ENCODE measurements at places on chromosomes 6 and 20.
A peak's percentile ranks its signal among the peaks of the same experiment; 100 is the strongest.

GRCh38 chr20:11451793-11452291 lies 465.9 kb upstream of the BTBD3 start:
- no peak for DNase-seq

DNA sequence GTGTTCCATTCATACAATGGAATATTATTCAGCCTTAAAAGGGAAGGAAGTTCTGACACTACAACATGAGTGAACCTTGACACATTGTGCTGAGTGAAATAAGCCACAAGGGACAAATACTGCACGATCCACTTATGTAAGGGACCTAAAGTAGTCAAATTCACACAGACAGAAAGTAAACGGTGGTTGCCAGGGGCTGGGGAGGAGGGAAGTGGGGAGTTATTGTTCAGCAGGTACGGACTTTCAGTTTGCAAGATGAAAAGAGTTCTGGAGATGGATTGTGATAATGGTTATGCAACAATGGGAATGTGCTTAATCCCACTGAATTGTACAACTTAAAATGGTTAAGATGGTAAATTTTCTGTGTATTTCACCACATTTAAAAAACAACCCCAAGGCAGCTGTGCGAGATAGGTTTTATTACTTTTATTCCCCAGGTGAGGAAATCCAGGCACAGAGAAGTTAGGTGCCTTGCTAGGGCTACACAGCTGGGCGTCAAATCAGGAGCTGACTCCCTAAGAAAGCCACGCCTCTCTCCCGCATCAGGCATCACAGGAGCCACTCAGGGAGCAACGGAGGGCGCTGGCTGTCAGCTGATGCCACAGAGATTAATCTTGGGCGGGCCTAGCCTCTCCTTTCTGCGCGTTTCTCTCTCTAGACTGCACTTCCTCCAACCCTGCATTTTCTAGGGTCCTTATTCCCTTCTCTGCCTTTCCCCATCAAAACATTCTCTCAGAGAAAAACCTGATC lies 9.3 kb upstream of the TRAF3IP2 start:
- no peak for DNase-seq

DNA sequence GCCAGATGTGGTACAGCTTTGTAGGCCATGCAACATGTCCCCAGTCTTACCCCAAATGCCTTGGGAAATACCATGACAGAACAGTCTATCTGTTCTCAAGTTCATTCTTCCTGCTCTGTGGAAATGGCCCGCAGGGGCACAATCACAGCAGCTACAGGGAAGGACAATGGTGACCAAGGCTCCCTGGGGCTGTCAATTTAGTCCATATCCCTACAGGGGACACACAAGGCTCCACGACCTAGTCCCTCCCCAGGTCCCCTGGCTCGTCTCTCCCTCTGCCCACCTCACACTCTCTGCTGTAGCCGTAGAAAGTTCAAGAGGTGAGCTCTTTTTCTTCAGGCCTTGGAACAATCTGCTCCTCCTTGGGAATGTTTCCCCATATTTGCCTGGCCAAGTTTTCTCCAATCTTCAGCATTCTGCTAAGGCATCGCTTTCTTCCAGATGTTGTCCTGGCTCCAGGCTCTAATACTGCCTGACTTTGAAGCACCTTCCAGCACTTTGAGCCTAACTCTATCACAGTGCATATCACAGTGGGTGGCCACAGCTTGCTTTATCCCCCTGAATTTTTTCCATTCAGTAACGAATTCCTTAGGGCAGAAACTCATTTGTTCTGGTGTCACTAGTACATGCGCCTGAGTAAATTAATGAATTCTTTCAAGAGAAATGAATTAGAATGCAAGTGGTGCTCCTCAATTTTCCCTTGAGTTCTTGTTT lies 92.6 kb downstream of the MAP3K7 start:
- DNase-seq = no peak

DNA sequence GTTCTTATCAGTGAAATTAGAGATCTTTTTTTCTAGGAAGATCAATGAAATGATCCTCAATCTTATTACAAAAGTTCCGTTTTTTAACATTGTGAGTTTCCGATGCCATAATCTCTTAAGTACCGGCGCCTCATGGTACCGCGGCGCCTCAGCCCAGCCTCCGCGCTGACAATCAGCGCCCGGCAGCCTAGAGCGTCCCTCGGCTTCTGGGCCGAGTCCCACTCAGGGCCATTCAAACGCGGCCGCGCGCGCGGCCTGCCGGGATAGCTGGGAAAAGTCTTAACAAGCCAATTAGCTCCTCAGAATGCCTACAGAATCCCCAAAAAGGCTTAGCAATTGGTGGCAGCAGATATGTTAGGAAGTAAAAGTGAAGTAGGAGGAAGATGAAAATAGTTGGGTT lies 204.8 kb downstream of the ADGB start:
- DNase-seq = no peak

DNA sequence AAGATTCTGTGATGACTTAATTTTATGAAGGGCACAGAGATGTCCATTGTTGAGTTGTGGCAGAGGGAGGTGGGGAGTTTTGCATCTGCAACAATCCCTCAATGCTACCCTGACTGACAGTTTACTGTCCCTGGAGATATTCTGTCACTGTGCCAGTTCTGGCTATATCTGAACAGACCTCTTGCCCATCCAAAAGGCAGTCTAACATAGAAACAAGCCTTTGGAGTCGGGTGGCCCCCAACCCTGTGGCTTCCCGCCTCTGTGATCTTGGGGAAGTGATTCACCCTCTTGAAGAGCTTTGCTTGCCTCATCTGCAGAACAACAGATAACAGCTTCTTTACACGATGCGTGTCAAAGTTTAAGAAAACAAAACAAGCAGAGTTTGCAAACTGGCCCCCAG lies 3.8 kb upstream of the E2F1 start:
- no peak for DNase-seq

- DNase-seq = no peak
Observed at GRCh38 chr6:73562558-73562957, 41.7 kb upstream of the EEF1A1 start.

GRCh38 chr20:4875578-4876067 lies 125.7 kb downstream of the SLC23A2 start:
- no peak for DNase-seq

DNA sequence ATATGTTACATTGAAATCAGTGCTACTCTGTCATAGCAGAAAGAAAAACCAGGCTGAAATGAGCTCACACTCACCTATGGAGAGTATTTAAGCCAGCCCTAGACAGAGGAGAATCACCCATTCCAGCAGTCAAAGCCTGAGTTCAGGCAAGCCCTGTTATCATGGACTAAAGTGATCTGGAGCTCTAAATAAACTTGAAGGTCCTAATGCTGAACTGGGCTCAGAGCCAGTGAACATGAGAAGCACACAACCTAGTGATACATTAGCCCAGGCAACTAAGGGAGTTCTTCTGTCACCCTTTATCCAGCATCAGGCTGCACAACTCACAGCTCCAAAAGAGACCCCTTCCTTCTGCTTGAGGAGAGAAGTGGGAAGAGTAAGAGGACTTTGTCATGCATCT lies 425.0 kb downstream of the COL12A1 start:
- DNase-seq = no peak

GRCh38 chr6:166942393-166943168 lies 13.8 kb downstream of the RNASET2 start:
- DNase-seq = no peak

DNA sequence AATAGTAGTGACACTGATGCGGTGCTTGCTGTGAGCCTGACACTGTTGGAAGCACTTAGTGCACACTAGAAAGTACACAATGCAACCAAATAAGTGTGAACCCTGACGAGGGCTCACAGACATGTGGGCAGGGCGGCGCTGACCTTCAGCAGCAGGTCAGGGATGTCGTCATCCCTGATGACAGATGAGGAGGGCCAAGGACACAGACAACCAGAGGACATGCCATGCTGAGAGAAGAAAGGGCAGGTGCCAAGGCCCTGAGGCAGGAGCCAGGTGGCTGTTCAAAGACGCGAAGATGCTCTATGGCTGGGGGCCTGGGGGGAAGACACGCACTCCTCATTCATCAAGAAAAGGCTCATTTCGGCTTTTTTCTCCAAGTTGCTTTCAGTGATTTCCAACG lies 176.4 kb upstream of the CST7 start:
- DNase-seq = no peak

- no peak for DNase-seq
Observed at GRCh38 chr6:112939563-112939962, 592.4 kb downstream of the RFPL4B start.

DNA sequence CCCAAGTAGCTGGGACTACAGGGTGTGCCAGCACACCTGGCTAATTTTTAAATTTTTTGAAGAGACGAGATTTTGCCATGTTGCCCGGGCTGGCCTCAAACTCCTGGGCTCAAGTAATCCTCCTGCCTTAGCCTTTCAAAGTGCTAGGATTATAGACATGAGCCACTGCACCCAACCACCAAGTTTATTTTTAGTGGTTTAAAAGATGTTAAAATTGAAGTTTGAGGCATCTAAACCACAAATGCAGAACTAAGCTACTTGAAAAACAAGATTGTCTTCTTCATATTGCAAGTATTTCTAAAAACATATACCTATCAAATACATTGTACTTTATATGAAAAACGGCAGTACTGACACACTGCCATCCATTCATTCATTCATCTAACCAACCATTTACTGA lies 31.6 kb downstream of the WASF1 start:
- no peak for DNase-seq

GRCh38 chr20:54058420-54059139 lies 11.8 kb downstream of the BCAS1 start:
- no peak for DNase-seq

DNA sequence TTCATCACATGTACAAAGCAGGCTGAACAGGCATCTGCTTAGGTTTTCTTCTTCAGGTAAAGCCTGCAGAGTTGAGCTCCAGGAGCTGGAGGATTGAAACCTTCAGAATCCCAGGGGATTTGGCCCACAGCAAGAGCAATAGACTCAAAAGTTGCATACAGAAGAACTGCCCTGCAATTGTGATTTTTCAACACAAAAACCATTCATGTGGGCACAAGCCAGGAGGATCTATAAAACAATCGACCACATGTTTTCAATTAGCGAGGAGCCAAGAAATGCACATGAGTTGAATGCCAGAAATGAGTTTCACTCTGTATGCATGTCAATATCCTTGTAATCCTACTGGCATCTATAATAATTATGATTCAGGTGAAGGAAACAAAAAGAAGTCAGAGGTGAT lies 576.4 kb downstream of the HDGFL1 start:
- DNase-seq = no peak

GRCh38 chr6:140366991-140367390 lies 992.5 kb upstream of the CITED2 start:
- peak; percentile 40 for DNase-seq

DNA sequence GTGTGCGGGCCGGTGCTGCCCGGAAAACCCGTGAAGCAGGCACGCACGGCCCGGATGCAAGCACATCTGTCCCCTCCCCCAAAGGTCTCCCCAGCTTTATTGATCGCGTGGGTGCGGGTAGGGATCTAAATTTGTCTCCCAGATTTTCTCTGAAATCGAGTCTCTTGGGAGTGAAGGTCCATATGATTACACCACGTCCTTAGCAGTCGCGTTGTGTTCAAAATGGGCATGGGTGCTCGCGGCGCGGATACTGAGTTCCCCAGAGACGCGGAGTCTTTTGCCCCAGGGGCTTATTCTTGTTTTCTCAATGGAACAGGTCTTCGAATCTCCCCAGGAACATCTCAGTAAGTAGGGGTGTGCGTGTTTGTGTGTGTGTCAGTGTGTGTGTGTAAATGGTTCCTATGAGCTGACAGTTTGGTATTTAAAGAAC lies 2.8 kb upstream of the ZNF292 start:
- no peak for DNase-seq

DNA sequence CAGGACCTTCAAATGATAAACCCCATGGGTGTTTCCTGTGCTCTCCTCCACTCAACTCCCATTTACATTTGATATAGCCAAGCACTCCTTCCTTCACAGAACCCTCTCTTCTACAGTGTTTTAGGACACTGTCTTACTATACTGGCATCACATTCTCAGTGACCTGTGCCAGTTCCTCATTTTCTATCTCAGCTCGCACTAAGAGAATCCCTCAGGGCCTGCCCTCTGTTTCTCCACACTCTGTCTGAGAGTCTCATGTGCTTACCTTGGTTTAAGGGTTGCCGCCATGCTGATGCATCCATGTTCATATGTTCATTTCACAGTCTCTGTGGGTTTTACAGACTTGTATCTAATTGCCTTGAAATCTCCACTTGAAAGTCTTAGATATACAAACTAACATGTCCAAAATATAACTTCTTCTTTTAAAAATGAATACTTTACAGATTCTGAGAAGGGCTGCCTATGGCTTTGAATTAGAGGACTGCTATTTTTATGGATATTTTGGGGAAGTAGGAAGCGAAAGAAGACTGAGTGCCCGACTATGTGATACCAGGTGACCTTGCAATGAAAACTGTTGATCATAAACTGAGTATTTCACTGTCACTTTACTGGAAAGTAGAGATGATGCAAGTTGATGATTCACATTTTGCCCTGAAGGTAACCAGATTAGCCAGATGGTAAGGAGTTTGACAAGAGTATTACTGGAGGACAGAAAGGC lies 153.1 kb upstream of the SIM1 start:
- DNase-seq = no peak

- DNase-seq = no peak
Observed at GRCh38 chr6:39197922-39198500, 31.3 kb downstream of the KCNK5 start.

- DNase-seq = no peak
Observed at GRCh38 chr20:48821261-48821920, 6.4 kb downstream of the PREX1 start.

DNA sequence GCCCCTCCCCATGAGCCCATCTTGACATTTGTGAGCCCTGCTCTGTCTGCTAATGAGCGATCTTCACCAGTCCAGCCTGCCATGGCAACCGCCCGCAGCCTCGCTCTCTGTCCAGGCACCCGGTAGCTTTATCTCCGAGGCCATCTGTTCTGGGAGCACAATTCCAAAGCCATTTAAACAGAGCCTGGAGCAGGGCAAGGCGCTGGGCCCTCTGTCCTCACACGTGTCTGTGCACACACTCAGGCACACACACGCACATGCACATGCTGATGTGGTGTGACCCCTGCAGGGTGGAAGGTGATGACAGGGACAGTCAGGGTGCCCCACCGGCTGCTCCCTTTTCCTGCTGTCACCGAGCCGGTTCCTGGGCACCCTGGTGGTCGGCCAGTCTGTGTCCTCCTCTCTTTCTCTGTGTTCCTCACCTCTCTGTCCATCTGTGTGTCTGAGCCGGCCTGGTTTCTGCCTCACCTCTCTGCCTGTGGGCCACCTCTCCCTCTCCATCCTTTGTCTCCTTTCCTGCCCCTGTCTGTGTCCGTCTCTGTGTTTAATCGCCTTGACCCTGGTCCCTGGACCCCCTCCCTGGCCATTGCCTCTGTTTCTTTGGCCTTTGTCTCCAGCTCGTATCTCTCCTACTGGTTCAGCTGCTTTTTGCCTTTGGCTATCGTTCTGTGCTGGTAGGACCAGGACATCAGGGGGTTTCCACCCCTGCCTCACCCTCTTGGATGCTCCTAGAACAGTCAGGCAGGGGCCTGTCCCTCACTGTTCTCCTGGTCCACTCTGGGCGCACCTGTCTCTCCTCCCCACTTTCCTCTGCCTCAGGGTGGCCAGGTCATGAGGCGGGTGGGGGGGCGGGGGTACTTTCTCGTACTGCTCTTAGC lies 8.8 kb upstream of the MYT1 start:
- DNase-seq = no peak

DNA sequence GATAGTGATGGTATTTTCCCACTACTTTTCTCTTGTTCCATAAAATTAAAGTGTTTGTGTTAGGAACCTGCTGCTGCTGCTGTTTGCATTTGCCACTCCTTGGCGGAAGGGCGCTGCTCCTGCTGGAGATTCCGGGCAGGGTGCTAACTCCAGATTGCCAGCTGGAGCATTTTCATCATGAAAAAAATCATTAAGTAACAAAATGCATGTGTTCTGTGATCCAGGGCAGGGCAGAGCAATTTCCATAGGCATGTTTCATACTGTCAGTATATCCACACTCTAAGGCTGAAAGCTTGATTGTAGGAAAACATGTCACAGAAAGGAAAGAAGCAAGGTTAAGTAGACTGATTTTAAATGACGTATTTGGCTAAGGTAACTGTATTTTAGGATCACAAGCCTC lies 24.0 kb downstream of the PBOV1 start:
- no peak for DNase-seq

All from SW 1271 (cell line).